ENCODE measurements at places on chromosomes 5 and 9.

DNA sequence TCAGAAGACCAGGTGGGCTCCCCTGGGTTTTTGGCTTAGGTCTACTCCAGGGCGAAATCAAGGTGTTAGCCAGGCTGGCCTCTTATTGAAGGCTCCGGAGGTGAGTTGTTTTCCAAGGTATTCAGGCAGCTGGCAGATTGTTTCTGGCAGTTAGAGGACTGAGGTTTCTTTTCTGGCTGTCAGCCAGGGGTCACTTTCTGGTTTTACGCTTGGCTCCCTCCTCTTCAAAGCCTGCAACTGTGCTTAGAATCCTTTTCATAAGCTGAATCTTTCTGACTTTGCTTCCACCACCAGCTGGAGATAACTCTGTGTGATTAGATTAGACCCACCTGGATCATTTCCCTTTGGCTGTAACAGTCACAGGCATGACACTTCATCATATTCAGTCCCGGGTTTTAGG lies 24.6 kb downstream of the RFK start:
- DNase-seq = no peak

- no peak for DNase-seq
These were observed 6.7 kb downstream of the ADAMTSL1 start for GRCh38 chr9:18480662-18481093.

DNA sequence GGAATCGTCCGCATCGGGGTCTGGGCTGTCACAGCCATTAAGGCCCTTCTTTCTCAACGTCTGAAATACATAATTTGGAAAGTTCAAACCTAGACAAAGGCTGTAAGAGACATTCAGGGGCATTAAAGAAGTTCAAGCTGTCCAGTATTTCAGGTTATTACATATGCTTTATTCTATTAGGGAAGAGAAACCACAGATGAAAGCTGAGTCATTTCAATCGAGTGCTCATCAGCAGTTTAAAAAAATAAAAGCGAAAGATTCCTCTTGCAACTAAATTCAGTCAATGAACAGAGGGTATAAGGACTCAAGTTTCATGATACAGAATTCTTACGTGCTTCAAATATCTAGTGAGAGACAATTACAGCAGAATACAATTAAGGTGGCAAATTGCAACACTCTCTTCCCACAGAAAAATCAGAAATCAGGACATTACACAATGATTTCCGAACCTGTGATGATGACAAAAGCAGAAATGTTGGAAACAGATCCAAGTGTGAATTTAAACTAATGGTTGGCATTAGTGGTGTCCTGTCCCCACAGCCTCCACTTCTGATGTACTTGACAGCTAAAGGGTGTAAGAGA lies 121.6 kb downstream of the MEF2C start:
- DNase-seq = no peak

GRCh38 chr5:156888520-156888919 lies 38.4 kb downstream of the PPP1R2B start:
- no peak for DNase-seq

DNA sequence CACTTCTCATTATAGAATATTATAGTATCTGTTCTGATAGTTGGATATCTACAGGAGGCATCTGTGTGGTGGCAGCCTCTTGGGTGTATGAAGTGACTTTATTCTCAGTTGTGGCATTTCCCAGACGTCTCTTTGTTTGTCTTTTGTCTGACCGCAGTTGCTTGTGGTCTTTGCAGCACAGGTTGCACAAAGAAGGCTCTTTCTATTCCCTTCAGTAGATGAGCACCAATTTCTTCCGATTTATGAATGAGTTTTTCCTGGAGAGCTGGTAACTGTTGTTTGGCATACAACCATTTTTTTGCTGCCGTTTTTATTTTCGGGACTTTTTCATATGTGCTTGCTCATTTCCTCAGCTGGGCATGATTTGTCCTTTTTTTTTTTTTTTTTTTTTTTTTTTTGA lies 56.4 kb upstream of the MYO10 start:
- DNase-seq = no peak

Data from heart left ventricle (tissue), 16 donors.